GM19239 (cell line): ENCODE measurements at places on chromosomes 6 and 20.

DNA sequence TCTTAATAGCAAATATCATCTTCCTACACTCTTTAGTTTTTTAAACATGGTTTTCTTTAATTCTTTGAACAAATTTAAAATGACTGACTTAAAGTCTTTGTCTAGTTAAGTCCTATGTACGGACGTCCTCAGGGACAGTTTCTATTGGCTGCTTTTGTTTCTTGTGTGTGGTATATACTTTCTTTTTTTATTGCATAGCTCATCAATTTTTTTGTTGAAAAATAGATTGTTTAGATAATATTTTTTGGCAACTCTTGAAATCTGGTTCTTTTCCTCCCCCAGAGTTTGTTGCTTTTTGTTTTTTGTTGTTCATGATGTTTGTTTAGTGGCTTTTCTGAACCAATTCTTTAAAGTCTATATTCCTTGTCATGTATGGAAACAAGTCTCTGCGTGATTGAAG lies 479.8 kb downstream of the PREX1 start:
- DNase-seq, result no peak

GRCh38 chr6:144471986-144472385 lies 186.9 kb downstream of the UTRN start:
- DNase-seq, result no peak

DNA sequence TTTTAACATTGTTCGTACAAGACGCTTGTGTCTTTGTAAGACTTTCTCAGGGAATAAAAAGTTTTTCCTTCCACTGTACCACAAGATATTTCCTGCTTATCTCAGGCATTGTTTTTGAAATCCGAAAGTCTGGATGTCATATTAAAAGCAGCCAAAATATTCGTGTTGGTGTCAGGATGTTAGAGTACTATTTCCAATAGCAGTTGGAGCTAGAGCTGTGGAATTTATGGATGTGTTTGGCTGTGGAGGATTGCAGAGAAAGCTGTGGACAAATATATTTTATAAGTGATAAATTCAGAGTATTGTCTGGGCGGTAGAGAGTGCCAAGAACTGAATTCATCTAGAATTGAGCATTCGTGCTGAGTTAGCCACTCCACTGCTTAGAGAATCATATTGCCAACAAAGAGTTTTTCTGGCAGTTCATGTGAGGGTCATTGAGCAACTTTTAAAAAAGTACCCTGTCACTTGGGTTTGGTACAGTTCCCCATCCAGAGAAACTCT lies 57.7 kb downstream of the ZDHHC14 start:
- no peak for DNase-seq

DNA sequence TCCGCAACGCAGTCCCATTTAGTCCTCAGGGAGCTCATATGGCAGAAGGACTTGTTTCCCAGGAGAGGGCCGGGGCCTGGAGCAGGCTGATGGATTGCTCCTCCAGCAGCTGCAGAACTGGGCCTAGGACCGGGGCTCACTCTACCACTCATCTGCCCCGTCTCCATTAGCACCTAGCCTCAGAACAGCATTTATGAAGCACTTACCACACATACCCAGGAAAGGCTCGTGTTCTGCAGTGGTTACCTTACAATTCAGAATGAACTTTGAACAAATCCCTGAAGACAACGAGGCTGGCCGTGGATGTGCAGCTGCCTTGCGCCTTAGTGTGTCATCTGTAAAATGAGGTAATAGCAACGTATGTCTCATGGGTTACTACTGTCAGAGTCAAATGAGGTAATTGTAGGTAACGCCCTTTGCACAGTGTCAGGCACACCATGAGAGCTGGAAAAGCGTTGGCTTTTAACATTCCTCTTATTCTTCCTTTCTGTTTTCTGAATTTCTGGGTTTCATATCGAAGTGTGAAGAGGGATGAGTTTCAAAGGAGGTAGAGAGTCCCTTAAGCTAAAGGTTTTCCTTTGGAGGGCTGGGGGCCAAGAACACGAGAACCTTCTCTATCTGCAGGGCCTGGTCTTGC lies 46.3 kb upstream of the CD93 start:
- no peak for DNase-seq

- peak; percentile 65 for DNase-seq
Observed at GRCh38 chr6:99333068-99333467, 16.4 kb downstream of the FAXC start.

DNA sequence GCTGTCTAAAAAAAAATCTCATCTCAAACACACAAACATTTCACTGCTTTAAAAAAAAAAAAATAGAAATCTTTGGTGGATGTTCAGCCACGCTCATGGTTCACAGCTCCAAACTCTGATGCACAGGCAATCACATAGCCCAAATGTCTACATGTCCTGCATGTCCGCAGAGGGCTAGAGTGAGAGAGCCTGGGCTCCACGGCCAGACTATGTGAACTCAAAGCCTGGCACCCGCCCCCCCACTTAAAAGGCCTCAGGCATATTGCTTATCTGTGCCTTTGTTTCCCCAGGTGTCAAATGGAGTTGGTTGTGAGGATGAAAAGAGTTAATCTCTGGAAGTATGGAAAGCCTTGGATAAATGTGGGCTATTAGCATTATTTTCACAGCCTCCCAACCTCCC lies 10.5 kb upstream of the PTGIS start:
- DNase-seq, result no peak
